NCI-H526 treated with DMSO at 0.1 percent for 48 hours (cell line): ENCODE measurements at places on chromosomes 16 and 17.
A peak's percentile ranks its signal among the peaks of the same experiment; 100 is the strongest.

- no peak for DNase-seq
These were observed 2.8 kb upstream of the ACSF3 start for GRCh38 chr16:89090669-89091426.

DNA sequence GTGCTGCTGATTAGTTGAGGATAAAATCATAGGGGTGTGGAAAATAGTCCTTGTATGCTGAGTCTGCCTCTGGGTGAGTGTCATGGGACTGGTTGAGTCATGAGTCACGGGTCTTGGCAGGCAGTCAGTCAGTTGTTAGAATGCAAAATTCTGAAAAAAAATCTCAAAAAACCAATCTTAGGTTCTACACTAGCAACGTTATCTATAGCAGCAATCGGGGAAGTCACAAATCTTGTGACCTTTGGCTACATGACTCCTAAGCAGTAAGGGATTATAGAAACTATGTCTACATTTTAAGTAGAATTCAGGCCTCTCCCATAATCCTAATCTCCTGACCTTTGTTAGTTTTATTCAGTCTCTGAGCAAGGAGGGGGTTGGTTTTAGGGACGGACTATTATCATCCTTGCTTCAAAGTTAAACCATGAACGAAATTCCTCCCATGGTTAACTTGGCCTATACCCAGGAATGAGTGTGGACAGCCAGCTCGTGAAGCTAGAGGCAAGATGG lies 18.0 kb upstream of the PMFBP1 start:
- no peak for DNase-seq

DNA sequence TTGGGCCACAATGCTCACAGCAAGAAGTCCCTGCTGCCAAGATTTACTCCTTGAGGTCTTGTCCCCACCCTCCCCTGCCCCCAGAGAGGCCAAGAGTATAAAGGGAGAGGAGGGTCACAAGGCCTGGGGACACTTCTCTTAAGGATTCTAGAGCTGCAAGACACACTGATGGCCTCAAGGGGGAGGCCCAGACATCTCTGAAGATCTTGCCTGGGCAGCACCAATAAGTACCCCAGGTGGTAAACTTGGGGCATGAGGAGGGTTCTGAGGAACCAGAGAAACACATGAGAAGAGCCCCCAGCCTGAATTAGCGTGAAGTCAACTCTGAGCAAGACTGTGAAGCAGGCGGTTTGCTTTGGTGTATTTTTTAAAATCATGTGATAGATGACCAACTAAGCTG lies 26.8 kb upstream of the MTMR4 start:
- no peak for DNase-seq

DNA sequence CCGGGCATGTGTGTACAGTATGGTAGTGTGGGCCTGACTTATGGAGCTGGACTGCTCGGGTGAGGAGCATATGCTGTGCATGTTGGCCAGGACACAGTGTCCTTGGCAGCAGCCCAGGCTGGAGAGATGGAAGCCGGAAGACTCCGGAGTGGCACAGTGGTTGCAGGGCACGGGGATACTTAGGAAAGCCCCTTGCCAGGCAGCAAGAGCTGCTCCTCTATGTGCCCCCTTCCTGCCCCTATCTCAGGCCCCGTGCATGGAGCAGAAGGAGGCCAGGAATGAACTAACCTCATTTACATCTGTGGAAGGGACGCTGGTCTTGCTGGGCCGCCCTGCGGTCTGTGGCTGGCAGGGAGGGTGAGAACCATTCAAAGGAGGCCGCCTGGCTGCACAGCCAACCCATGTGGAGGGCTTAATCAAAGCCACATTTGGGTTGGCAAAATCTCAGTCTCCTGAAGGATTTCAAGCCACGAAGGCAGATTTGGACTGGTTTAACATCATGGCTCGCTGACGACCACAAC lies 32.2 kb upstream of the RCVRN start:
- no peak for DNase-seq

DNA sequence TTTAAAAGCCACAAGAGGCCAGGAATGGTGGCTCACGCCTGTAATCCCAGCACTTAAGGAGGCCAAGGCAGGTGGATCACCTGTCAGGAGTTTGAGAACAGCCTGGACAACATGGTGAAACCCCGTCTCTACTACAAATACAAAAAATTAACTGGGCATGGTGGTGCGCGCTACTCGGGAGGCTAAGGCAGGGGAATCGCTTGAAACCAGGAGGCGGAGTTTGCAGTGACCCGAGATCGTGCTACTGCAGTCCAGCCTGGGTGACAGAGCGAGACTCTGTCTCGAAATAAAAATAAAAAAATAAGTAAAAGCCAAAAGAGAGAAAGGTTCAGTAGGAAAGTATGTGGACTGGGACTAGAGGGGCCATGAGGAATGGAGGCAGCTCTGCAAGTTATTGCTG lies 13.1 kb upstream of the ITGAL start:
- no peak for DNase-seq

DNA sequence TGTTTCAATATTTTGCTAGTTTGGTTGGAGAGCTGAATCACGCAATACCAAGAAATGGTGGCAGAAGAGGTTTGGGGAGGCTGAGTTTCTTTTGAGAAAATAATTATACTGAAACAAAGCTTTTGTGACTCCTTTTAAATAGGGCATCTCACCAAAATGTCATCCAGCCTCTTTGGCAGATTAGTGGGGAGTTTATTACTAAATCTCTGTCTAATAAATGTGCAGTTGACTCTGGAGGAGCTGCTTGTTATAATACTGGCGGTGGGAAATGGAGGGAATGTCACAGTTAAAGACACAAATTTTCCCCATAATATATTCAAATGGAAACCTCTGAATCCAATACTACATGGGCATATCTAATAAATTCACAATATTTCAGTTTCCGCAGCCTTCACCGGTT lies 44.7 kb downstream of the SNX11 start:
- DNase-seq = no peak

DNA sequence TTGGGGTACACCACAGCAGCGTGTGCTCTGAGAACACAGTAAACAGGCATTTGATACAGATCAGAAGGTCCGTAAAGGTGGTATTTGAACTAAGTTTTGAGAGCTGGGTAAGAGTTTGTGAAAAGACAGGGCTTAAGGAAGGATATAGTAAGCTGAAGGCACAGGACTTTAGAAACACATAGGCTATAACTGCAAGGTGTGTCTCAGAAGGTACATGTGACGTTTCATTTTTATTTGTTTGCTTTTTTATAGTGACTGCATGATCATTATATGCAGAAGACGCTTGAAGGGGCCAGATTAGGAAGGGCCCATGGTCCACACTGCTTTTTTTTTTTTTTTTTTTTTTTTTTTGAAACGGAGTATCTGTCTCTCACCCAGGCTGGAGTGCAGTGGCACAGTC lies 644.6 kb downstream of the WWOX start:
- no peak for DNase-seq

DNA sequence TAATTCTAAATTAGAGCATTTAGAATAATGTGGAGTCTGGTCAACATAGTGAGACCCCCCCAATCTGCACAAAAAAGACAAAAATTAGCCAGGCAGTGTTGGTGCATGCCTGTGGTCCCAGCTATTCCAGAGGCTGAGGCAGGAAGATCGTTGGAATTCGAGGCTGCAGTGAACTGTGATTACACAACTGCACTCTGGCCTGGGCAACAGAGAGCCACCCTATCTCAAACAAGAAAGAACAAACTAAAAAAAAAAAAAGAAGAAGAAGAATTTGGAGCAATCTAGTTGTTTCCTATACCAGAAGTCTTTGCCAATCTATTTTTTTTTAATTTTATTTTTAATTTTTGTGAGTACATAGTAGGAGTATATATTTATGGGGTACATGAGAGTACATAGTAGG lies 6.0 kb downstream of the CETP start:
- DNase-seq = no peak

GRCh38 chr16:86887416-86887815 lies 309.1 kb downstream of the FOXL1 start:
- DNase-seq = no peak

GRCh38 chr16:82187829-82188228 lies 17.8 kb upstream of the MPHOSPH6 start:
- DNase-seq = no peak

- DNase-seq = no peak
These were observed 6.0 kb downstream of the BCL7C start for GRCh38 chr16:30887927-30888326.

DNA sequence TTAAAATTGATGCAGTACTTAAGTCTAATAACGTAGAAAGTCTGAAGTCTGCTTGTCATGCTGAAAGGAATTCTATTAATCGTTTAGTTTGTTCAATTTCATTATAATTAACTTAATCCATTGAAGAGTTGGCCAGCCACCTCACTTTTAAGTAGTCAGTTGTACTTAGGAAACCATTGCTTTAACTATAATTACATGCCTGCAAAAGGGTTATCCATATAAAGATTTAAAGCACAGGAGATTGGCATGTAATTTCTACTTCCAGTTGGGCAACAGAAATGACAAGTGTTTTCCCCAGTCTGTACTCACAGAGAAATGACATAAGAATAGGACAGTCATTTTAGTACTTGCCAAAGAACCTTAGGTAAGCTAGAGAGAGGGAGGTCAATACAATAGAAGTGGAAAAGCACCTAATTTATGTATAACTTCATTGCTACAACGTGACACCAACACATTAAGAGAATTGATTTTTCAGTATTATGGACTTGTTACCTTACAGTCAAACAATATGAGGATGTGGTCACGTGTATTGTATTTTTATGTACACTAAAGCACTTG lies 3.7 kb upstream of the USP32 start:
- no peak for DNase-seq

- no peak for DNase-seq
These were observed 1508.2 kb downstream of the CDH11 start for GRCh38 chr16:63613701-63614100.

GRCh38 chr16:55500530-55501011 lies 8.3 kb upstream of the LPCAT2 start:
- no peak for DNase-seq

DNA sequence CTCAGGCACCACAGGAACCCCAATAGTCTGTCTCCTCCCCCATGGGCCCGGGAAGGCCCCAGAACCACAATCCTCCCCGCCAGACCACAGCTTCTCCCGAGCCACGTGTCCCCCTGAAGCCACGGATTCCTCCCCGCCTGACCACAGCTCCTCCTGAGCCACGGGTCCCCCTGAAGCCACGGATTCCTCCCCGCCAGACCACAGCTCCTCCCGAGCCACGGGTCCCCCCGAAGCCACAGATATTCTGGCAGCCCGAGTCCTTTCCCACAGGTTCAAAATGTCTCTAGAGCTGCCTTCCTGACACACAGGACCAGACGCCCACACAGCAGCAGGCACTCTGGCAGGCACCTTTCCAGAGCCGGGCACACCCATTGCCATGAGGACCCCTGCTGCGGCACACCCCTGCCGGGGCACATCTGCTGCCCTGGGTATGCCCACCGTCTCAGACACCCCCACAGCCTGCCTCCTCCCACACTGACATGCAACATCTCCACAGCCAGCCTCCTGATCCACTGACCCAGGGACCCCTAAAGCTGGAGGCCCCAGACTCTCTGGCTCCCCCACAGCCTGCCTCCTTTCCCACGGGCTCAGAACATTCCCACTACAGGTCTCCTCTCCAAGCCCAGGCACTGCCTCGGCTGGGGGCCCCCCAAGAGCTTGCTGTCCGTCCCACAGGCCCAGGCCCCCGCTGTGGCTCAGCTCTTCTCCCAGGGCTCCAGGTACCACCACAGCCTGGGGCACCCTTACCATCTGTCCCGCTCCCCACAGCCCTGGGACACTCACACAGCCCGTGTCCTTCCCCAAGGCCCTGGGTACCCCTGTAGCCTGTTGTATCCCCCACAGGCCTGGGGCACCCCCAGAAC lies 2.2 kb downstream of the KIAA0753 start:
- no peak for DNase-seq

GRCh38 chr17:17305281-17305801 lies 2.2 kb downstream of the NT5M start:
- peak; percentile 23 for DNase-seq

DNA sequence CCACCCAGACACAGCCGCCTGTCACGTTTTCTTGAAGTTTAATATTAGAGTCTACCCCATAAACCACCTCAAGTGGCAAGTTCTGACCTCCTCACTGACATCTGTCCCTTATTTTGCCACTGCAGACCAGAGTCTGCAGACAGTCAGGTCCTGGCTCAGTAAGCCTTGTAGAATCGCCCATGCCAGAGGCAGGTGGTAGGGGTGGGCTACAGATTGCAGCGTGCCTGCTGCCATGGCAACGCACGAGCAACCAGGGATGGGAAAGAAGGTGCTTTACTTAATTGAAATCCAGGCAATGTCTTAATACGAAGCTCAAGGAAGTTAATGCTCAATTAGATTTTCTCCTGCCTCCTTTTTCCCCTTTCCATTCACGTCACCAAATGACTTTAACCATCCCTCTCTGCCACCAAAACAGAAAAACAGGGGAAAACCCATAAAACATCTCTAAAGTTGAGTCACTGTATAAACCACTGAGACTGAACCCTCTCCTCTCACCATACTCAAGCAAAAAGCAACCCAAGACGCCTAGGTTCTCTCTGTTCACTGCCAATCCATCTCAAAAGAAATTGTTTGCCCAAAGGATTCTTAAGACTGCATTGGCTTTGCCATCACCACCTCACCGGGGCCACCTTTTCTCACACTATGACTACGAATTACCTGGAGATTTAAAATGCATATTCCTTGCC lies 228.8 kb downstream of the SLC39A11 start:
- no peak for DNase-seq

GRCh38 chr17:67518876-67519275 lies 141.8 kb downstream of the PITPNC1 start:
- no peak for DNase-seq

DNA sequence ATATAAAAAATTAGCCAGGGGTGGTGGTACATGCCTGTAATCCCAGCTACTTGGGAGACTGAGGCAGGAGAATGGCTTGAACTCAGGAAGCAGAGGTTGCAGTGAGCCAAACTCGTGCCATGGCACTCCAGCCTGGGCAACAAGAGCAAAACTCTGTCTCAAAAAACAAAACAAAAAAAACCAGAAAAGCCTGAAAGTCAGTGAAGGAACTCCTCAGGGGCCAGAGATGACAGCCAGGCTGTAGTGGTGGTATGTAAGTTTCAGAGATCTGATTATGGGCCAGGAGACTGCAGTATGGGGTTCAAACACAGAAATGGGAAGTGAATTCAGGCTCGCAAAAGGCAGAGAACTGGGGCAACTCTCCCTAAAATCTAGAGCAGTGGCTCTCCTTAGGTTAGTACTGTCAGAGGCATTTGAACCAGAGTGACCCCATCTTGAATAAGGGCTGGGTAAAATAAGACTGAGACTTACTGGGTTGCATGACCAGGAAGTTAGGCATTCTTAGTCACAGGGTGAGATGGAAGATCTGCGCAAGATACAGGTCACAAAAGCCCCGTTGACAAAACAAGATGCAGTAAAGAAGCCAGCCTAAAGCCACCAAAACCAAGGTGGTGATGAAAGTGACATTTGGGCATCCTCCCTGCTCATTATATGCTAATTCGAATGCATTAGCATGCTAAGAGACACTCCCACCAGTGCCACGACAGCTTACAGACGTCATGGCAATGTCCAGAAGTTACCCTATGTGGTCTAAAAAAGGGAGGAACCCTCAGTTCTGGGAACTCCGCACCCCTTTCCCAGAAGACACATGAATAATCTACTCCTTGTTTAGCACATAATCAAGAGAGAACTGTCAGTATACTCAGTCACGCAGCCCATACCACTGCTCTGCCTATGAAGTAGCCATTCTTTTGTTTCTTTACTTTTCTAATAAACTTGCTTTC lies 120.2 kb upstream of the XYLT1 start:
- DNase-seq = no peak

GRCh38 chr17:11144358-11145233 lies 96.4 kb upstream of the SHISA6 start:
- DNase-seq = peak; percentile 8
